Stimulated activated CD8-positive, alpha-beta memory T cell treated with anti-CD3 and anti-CD28 coated beads, Interleukin-7, amount 100 ng/mL, for 4 hours (primary cell): ENCODE measurements at places on chromosomes 7 and 10.

- DNase-seq = no peak
Measured at GRCh38 chr10:110224992-110225391, 17.6 kb downstream of the MXI1 start.

GRCh38 chr7:7977774-7978173 lies 9.2 kb downstream of the GLCCI1 start:
- no peak for DNase-seq

DNA sequence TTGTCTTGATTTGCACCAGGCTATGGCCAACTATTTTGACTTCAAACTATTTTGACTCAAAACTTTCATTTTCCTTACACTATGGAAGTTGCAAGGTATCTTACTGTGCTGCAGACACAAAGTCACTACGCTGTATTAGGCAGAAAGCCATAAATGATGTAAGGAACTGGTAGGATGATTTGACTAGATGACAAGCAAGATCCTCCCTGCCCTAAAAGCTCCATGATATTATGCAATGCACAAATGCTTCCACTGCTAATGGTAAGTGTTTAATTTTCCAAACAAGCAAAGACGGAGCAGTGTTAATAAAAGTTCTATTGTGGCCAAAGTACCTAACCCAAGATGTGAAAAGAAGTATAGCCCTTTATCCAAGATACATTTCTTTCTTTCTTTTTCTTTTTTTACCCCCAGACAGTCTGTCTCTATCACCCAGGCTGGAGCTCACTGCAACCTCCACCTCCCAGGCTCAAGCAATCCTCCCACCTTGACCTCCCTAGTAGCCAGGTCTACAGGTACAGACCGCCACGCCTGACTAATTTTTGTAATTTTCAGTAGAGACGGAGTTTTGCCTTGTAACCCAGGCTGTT lies 98.2 kb downstream of the ANK3 start:
- no peak for DNase-seq

DNA sequence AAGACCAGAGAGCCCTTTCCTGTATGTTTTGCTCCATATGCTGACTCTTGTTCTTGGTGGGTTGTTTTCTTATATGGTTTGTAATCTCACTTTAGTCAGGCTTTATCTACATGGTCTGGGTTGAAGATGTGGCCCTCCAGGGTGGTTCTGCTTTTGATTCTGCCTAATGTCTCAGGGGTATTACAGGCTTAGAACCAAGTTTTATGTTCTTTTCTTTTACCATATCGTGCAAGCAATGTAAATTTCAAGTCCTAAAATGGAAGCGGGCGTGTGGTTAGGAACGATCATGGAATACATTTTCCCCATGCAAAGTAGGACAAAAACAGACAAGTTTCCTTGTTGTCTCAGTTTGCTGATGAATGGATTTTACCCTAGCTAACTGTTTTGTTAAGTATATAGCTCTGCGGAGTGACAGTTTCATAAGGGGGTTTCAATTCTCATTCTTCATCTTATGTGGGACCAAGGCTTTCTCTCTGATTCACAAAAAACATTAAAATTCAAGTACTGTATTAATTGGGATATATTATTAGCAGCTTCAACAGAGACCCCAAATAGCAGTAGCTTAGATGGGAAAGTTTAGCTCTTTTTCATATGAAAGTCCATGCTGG lies 58.7 kb downstream of the MTURN start:
- DNase-seq = no peak

- DNase-seq = no peak
Measured at GRCh38 chr7:1466524-1467271, 7.4 kb upstream of the MICALL2 start.

DNA sequence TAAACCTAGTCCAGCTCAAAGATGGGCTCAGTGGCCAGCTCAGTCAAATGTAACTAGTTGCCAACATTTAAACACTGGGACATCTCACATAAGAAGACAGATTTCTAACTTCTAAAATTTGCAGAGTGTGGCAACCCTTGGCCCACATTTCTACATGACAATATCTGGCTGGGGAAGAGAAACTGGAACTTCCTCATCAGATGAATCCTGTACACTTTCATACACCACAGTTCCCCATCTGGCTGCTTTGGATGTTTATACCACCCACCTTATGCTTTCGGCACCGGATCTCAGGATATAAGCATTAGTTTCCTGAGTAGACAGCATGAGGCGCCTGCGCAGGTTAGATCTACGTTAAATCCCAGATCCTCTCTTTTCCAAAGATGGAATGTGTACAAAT lies 199.3 kb downstream of the PRKG1 start:
- no peak for DNase-seq

GRCh38 chr10:31584876-31585275 lies 265.9 kb downstream of the ZEB1 start:
- no peak for DNase-seq

DNA sequence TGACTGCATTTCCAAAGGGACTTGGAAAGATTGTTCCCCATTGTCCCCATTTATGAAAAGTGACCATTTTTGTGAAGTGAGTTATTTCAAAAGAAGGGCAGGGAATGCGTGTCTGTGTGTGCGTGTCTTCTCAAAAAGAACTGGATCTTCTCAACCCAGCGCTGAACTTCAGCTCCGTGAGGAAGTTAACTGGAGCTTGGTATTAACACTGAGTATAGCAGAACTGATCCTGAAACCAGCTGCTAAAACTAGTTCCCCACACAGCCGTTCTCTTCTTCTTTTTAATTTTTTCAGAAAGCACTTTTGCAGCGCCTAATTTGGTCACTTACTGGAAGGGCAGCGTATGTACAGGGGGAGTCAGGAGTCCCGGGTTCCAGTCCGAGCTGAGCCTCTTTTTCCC lies 45.8 kb upstream of the PLEKHA1 start:
- no peak for DNase-seq

DNA sequence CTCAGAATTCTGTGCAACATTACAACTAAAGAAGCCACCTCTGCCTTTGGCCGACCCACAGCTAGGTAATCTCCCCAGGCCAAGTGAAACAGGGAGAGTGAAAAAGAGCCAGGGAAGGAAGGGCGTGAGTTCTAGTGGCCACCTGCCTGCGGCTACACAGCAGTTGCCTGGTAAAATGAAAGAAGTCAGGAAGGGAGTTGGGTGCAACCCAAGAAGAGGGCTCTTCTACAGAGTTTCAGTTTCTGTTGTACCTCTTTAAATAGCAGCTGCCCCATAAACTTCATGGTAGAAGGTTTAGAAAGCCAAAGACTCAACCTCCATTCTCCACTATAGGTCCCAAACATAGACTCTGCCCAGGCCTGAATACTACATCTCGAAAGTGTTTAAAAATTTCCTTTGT lies 76.2 kb upstream of the TMEM168 start:
- DNase-seq = no peak

DNA sequence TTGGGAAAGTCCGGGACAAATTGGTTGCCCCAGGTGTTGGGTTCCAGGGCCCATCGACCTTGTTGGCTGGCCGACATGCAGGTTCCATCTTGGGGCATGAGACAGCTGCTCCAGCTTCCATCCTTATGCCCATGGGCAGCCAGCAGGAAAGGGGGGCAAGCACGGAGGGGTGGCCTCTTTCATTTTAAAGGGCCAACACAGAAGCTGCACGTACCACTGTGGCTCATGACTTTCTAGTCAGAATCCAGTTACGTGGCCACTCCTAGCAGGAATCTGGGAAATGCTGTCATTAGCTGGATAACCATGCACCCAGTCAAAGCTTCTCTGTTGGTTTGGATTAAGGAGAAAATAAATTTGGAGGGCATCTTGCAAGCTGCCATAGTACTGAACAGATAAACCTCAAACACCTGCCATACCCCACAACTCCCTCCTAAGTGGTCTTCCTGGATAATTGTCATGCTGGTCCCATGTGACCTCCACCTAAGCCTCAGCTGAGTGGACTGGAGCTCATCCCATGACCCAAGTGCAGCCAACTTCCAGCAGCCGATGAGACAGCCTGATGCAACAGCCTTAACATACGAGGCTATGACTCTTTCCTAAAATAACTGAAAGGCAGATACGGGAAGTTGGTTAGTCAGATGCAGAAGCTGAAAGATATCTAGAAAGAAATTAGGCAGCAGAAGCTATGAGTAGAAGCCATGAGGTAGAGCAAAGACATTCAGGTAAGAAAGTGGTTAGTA lies 21.4 kb upstream of the GSDME start:
- DNase-seq = no peak

DNA sequence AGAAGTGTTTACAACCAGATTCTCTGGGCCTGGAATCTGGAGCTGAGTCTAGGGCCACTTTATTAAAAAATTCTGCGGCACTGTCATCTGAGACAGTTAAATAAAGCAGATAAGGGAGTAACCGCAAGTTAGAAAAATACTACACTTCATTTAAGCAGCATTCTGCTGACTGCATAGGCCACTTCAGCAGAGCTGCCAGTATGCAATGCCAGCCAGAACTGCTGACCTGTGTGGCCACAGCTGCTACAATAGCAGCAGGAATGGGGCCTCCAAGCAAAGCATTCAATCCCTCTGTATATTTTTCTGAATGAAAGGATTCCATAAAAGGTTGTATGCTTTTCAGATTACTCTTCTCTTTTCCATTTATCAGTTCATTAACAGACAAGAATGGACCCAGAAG lies 136.0 kb downstream of the COL28A1 start:
- no peak for DNase-seq

- DNase-seq = no peak
Measured at GRCh38 chr10:18230794-18231193, 90.6 kb downstream of the CACNB2 start.

- no peak for DNase-seq
Measured at GRCh38 chr10:77457266-77457665, 180.3 kb downstream of the KCNMA1 start.

- DNase-seq = no peak
Measured at GRCh38 chr10:130226012-130226411, 89.8 kb downstream of the GLRX3 start.
